NCI-H2081 (cell line): ENCODE measurements at places on chromosomes 1 and 21.

- peak; percentile 50 for DNase-seq
These were observed 967 bp downstream of the CENPS start for GRCh38 chr1:10431070-10431730.

DNA sequence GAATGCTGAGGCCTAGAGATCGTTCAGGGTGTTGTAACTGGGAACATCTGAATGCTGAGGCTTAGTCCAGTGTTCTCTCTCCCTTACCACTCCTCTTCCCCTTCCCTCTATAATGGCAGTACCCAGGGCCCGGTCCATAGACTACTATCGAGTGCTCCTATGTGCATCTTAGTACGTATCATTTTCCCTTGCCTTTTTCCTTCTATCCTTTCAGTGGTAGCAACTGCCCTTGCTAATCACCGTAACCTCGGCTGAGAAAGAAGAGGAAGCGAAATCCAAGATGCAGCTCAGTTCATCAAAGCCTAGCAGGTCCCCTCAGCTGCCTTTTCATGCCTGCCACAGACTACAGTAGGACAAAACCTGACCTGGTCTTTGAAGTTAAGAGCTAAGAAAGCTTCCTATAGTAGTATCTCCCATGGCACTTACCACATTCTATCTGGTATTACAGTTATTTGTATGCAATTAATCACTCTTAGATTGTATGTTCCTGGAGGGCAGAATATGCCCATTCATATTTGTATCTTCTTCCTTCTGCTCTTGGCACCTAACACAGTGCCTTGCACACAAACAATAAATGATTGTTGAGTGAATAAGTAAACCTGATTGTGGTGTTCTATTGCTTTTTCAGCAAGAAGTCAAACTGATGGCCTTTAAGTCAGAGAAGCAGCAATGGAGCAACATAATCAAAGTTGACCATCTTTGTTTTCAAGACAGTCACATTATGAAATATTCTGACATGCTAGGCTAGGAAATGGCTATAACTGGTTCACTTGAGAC lies 22.4 kb downstream of the CNIH4 start:
- DNase-seq: no peak

- no peak for DNase-seq
These were observed 17.6 kb downstream of the NFASC start for GRCh38 chr1:204888294-204888693.

- DNase-seq: no peak
These were observed 26.4 kb downstream of the MYOM3 start for GRCh38 chr1:24085546-24085945.

GRCh38 chr1:186681801-186682200 lies 1.6 kb upstream of the PTGS2 start:
- DNase-seq: no peak

DNA sequence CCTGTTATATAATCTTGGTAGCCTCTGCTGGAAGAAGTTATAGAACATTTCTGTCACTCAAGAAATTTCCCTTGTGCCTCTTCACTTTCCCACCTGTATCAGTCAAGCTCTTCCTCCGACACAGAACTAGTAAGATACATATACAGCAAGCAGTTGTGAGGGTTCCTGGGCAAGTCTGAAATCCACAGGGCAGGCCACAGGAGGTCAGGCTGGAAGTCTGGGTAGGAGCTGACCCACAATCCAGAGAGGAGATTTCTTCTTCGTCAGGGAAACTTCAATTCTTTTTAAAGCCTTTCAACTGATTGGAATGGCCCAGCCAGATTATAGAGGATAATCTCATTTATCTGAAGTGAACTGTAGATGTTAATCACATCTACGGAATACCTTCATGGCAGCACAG lies 96.4 kb upstream of the FMN2 start:
- no peak for DNase-seq

DNA sequence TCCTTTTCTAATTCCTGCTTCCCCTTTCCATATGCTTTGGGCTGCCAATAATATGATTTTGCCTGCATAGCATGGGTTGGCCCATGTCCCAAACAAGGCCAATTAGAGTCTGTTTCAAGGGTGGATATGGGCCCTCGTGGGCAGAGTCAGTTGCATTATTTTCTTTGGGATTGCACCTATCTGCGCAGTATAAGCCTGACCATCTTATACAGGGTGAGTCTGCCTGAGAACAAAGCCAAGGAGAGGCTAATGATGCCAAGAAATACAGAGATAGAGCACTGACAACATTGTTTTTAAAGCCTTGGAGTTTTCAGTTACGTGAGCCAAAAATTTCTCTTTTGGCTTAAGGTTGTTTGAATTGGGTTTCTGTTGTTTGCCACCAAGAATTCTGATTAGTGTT lies 18.6 kb downstream of the OVAAL start:
- DNase-seq: no peak

GRCh38 chr21:14744368-14744767 lies 198.3 kb upstream of the SAMSN1 start:
- no peak for DNase-seq
